ENCODE measurements at places on chromosomes 6 and 20.

DNA sequence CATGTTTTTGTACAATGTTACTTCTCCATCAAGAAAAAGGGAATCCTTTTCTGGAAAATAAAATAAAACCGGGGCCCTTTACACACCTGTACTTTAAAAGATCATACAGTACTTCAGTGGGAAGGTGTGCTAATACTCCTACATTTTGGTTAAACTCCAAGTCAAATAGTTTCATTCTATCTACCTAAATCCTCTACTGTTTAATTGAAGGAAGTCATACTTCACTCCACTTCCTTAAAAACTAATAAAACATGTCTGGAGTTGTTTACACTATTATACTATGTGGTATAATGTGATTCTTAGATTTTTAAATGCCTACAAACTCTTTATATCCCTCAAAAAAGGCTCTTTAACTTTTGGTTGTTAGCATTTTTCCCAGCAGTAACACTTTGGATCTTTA lies 18.6 kb upstream of the HBS1L start:
- no peak for DNase-seq

GRCh38 chr20:10228330-10228729 lies 9.7 kb downstream of the SNAP25 start:
- DNase-seq: no peak

DNA sequence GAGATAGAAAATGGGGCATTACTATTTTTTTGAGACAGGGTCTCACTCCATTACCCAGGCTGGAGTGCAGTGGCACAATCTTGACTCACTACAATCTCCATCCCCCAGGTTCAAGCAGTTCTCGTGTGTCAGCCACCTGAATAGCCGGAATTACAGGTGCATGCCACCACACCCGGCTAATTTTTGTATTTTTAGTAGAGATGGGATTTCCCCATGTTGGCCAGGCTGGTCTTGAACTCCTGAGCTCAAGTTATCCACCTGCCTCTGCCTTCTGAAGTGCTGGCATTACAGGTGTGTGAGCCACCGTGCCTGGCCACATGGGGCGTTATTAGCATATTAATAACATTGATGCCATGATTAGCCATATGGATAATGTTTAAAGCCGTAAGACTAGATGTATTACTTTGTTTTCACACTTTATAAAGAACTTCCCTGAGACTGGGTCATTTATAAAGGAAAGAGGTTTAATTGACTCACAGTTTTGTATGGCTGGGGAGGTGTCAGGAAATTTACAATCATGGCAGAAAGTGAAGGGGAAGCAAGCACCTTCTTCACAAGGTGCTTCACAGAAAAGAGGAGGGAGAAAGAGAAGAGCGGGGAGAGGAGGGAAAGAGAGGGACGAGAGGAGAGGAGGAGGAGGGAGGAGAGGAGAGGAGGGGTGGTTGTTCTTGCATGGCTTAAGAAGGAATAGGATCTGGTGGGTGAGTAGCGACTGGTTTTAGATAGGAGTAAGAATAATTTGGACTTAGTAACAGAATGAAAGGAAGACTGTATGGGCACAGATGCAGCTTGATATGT lies 51.9 kb downstream of the MYO6 start:
- no peak for DNase-seq

- peak; percentile 56 for DNase-seq
These were observed at the start of gene THBD for GRCh38 chr20:23049201-23050075. Gene THBD, minus strand, starts transcription at chr20:23049672. Its CDS starts 168 bp downstream, at chr20:23049504.

GRCh38 chr20:35660122-35660937 lies 4.4 kb downstream of the CPNE1 start:
- no peak for DNase-seq

- no peak for DNase-seq
These were observed 4.5 kb downstream of the TOMM6 start for GRCh38 chr6:41791984-41792383.

DNA sequence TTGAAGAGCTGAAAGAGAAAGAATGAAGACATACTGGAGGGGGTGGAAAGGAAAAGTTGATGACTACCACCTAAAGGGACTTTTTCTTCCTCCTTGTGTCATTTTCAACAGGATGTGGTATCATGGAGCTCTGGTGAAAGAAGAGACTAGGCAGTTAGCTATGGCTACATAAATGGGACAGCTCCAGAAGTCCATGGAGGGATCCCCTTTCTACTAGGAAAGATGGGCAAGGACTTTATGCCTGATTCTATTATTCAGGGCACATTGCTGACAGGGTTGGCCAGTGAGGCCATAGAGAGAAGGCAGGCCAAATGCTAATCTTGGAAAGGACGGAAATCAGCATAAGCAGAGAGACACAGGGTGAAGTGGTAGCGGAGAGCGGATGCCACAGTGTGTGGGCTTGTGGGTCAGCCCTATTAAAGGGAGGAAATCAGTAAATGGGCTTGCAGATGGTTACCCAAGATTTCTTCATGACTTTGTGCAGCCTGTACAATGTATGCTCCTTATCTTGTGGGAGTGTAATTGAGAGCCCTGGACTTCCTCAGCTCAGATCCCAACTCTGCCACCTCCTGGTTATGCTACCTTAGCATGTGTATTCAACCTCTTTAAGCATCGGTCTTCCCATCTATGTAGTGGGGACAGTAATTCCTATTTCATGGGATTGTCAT lies 77.4 kb upstream of the TMEM170B start:
- no peak for DNase-seq

GRCh38 chr6:105024803-105025202 lies 67.9 kb downstream of the LIN28B start:
- DNase-seq: no peak

- DNase-seq: peak; percentile 17
These were observed 549.8 kb downstream of the PRKN start for GRCh38 chr6:162177746-162178145.

- DNase-seq: no peak
These were observed 65.6 kb downstream of the SCAND1 start for GRCh38 chr20:35888657-35889056.

DNA sequence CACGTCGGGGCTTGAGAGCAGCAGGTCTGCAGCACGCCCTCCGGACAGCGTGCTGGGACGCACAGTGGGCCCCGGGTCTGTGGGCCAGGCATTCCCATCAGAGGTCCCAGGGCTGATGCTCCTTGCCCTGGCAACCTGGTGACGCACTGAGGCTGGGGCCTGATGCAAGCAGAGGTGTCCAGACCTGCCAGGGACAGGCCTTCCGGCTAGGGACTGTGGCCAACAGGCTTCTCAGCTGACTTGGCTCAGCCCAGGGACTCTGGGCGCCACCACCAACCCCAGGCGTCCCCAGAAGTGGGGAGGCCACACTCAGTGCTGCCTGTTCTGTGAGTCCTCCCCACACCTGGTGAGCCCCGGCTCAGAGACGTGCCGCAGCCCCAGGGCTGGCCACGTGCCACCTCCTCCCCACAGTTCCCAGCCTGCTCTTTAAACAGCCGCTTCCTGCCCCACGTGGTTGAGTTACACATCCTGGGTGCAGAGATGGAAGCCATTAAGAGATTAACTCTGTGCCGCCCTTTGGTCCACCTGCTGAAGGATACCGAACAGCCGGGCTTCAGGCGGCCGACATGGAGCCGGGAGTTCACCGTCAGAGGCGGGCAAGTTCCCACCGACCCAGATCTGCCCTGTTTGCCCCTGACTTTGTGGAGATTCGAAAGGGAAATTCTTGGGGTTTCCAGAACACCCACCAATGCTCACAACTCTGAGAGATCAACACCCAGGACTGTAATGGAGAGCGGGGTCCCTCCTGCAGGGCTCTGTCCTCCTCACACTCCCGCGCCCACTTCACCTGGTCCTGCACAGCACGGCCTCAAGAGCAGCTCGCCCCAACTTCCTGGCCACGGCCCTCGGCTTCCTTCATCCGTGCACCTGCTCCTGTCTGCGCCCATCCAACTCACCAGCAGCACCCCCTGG lies 37.6 kb upstream of the ZBP1 start:
- DNase-seq: peak; percentile 7

DNA sequence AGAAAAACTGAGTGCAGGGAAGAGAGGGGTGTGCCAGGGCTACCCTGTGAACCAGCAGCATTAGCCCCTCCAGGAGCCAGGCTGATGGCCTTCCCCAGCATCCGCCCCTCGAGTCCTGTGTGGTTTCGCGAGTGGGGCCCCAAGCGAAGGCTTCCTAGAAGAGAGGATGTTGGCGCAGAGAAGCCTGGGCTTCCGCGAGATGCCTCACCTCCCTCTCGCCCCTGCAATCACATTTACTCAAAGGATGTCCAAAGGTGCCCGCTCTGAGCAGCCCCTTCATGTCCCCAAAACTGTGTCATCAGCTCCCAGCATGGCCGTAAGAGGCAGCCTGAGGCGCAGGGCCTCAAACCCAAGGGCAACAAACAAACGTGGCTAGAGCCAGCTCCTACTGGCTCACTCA lies 111.7 kb downstream of the PREX1 start:
- no peak for DNase-seq

DNA sequence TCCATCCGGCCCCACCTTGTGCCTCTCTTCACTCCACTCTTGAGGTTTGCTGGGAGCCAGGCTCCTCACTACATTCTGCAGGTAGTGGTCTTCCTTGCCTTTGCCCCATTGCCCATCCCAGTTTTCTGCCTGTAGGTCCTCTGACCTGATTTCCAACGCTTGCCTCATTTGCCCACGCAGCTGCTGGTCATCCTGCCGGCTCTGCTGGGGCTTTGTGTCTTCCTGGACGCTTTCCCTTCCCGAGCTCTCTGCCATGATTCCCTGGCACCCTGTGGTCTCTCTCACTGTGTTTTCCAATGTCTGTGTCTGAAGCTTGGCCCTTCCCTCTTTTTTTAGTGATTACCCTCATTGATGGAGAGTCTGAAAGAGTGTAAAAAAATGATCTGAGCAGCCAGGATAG lies 451.6 kb downstream of the UTRN start:
- DNase-seq: no peak

- DNase-seq: no peak
These were observed 15.4 kb downstream of the EZR start for GRCh38 chr6:158803733-158804143.

DNA sequence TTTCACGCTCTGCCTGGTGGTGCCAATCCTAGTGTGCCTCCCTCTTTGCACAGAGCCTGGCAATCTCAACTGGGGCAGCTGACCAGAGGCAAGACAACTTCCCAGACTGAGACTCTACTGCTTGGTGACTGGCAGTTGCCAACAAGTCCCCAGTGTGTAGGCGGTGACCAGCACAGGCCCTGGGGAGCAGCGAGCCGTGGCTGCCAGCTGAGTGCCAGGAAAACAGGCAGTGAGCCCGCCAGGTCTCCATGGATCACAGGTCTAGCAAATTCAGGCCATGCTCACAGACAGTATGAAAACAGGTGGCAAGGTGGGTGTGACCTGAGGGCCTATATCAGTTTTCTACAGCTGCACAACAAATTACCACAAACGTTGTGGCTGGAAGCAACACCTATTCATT lies 289.9 kb downstream of the KIF16B start:
- no peak for DNase-seq

- peak; percentile 25 for DNase-seq
These were observed 9.9 kb upstream of the GTSF1L start for GRCh38 chr20:43736588-43737158.

GRCh38 chr20:47350181-47350550 lies 6.3 kb downstream of the ZMYND8 start:
- no peak for DNase-seq

DNA sequence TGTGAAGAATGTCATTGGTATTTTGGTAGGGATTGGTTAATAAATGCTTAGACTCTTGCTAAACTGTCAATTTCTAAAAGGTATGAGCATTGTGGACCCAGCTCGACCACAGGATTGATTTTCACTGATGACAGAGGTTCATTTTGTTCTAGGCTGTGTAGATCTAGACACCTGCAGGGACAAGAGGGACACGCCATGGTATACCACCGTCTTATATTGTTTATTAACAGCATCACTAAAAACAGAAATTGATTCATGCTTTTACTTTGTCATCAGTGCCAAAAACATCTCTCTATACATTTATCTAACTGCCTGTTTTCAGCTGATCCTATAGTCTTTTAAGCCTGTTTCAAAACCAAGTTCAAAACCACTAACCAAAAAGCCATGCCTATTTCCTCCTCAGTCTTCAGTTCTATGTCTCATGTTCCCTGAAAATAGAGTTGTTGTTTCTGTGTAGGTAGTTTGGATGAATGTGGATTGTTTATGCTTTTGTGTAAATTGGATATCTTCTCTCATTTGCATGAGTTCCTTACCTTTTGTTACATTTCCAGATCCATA lies 109.8 kb downstream of the JAG1 start:
- no peak for DNase-seq

GRCh38 chr6:73985891-73986290 lies 289.9 kb downstream of the CD109 start:
- no peak for DNase-seq

GRCh38 chr6:10177704-10178103 lies 237.2 kb downstream of the TFAP2A start:
- no peak for DNase-seq

GRCh38 chr6:167794161-167795157 lies 32.3 kb upstream of the AFDN start:
- no peak for DNase-seq

- no peak for DNase-seq
These were observed 92.7 kb downstream of the PHACTR3 start for GRCh38 chr20:59697068-59697467.

- no peak for DNase-seq
These were observed 18.5 kb upstream of the FAM184A start for GRCh38 chr6:119096721-119097565.

GRCh38 chr20:43287637-43288036 lies 97.9 kb upstream of the PTPRT start:
- no peak for DNase-seq

- no peak for DNase-seq
These were observed 120.4 kb upstream of the RIPOR2 start for GRCh38 chr6:25056130-25056529.

GRCh38 chr6:111710911-111711310 lies 105.2 kb upstream of the TRAF3IP2 start:
- no peak for DNase-seq

DNA sequence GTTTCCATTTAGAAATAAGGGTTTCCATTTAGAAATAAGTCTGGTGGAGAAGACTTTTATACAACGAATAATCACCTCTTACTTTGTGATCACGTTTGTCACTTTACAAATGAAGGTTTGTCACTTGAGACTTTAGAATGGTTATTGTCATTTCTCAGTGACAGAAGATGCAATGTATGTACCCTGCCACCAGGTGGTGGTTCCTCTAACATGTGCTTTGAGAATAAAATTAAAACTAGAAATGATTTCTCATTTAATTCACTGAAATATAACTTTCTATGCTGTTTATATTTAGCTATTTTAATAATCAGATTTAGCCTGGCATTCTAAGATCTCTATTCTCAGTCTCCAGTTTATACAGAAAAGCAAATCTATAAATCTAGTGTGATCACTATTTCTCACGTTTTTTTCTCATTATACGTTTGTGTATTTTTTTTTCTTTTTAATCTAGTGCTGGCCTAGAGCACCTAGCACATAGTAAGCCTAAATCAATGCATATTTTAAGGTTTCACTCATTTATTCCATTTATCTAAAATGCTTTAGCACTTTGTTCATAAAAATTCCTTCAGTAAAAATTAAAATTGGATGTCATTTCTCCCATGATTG lies 57.4 kb upstream of the TFAP2D start:
- DNase-seq: no peak
